ENCODE measurements at places on chromosomes 3 and 15.

DNA sequence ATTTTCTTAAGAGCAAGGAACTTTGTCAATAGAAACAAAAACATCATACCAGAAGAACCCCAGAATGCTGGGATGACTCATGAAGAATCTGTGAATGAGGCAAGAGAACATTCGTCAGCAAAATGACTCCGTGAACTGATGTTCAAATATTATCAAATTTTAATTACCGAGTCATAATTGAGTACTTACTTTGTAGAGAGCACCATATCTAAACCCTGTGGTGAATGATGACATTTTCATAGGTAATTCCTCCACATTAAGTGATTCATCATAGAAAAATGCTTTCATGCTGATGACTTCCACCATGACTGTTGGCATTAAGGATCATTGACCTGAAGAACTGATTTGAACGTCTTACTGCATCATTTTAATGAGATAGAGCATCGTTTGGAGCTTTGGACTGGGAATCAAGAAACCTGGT lies 56.3 kb downstream of the PPARG start:
- DNase-seq = no peak

DNA sequence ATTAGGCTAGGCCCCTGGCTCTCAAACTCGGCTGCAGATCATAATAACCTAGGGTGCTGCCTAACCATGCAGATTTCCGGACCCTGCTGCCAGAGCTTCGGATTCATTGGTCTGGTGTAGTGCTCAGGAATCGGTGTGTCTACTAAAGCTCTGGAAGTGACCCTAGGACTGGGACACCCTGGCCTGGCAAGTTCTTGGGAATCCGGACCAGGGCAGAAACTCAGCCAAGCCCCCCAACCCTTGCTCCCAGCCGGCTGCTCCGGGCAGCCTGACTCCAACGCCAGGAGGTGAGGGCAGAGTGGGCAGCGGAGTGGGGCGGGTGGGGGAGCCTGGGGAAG lies 23.0 kb downstream of the IGDCC3 start:
- no peak for DNase-seq

GRCh38 chr3:116905794-116906193 lies 196.2 kb downstream of the TUSC7 start:
- no peak for DNase-seq

- no peak for DNase-seq
These were observed 227.5 kb upstream of the IGF1R start for GRCh38 chr15:98420837-98421236.

- no peak for DNase-seq
These were observed 1141.6 kb downstream of the IGSF11 start for GRCh38 chr3:117893001-117893400.

DNA sequence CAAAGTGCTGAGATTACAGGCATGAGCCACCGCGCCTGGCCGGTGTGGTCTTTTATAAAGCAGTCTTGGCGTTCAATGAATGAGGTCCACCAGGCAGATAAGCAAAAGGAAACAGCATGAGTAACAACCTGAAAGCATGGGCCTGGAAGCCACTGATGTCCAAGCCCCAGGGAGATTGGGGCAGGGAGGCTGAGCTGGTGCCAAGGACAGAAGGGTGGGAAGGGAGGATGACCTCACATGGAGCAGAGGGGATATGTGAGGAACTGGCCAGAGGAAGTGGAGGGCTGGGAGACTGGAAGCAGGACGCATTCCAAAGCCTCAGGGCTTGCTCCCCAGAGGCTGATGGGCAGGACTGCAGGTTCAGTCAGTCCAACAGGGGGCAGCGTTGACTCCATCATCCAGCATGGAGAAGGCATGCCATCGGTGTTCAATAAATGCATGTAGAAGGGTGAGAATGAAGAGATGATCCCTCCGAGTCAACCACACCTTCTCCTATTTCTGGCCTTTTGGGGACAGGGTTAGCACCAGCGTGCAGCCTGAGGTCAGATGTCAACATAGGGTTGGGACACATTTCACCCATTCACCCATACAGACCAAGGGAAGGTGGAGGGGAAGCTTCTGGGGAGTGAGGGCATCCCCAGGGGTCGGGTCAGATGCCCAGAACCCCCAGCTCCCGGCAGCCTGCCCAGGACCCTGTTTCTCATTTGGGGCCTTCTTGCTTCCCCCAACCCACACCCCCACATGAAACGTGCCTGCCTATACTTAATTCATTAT lies 14.8 kb downstream of the MYL3 start:
- DNase-seq = no peak

GRCh38 chr3:72769758-72770540 lies 78.3 kb downstream of the SHQ1 start:
- no peak for DNase-seq

GRCh38 chr3:30996467-30996866 lies 102.0 kb upstream of the GADL1 start:
- no peak for DNase-seq

- DNase-seq = no peak
These were observed 220.3 kb downstream of the LRRN1 start for GRCh38 chr3:4019501-4019900.

DNA sequence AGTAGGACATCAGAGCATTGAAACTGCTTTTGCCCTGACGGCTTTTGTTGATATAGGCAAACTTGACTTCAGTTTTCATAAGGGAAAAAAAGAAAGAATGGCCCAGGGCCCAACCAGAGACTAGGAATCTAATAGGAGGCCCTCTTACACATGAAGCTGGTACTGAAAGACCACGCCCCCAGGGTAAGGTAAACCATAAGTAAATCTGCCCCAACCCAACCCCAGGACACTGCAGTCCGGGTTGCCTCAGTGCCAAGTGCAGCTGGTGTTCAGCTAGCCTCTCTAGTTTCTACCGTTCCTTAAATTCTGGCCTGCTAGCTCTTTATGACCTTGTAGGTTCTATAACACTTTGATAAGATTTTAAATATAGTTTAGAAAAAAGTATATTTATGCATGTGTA lies 136.7 kb downstream of the AQP9 start:
- DNase-seq = no peak

DNA sequence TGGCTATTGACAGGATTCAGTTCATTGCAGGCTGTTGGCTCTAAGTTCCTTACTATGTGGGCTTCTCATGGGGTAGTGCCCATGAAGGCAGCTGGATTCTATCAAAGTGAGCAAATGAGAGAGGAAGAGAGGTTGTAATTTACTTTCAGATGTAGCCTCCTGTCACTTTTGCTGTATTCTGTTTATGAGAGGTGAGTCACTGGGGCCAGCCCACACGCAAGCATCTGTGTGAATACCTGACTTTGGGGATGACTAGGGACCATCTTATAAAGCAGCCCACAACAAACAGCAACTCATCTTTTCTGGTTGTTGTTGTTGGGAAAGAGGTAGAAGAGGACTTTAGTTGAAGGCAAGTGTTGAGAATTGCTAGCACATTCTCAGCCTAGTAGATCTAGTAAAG lies 506.3 kb upstream of the GRM7 start:
- DNase-seq = no peak

- DNase-seq = no peak
These were observed 75.5 kb downstream of the DLG1 start for GRCh38 chr3:197222937-197223370.

GRCh38 chr3:122100083-122100482 lies 44.9 kb downstream of the CD86 start:
- DNase-seq = no peak

DNA sequence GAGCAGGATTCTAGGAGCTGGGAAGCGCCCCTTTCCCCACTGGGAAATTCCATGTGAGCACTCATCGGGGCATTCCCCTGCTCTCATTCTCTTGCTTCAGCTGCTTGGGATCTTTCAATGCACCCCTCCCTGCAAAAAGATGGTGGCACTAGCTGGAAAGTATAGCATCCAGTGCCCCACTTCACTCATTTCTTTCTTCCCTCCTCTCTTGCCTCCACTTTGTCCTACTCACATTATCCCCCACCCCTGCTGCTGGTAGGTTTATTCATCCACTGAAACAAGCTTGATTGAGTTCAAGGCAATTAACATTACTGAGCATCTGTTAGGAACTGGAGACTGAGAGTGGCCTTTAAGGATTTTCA lies 84.8 kb upstream of the LIMD1 start:
- no peak for DNase-seq

GRCh38 chr15:68367226-68367625 lies 64.7 kb downstream of the ITGA11 start:
- no peak for DNase-seq

DNA sequence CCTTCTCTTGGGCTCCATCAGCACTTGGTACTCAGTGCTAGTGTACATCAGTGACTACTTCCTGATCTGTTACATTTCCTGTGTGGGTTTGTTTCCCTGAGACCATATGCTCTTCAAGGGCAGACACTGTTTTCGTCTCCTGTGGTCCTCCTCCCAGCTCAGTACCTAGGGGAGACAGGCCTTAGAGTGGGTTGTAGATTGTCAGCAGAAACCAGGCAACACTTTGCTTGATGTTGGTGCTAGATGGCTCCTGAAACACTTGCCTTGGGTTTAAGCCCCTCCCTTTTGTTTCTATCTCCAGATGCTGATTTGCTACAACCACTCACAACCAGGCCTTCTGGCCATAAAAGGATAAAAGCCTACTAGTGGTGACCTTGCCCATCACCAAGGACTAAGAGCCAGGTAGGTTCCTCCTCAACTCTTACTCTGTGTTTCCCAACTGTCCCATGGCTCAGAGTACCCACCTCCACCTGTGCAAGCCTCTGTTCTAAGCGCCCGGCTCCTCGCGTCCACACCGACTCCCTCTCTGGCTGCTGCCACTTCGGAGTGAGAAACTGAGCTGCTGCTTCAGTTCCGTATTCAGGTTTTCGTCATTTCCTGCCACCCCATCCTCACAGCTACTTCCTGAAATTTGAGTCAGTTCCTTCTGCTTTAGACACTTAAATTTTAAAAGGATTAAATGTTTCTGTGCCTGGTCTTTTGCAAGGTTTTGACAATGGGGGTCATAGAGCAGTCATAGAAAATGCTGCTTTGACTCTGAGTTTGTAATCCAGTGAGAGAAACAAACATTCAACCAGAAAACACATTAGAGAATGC lies at the start of gene HCLS1:
HCLS1 (minus strand) TSS at position 548 of the 816 bp plus-strand sequence. CDS start 2,556 bp downstream, outside the sequence.
- DNase-seq = peak; percentile 76

GRCh38 chr3:107690522-107691138 lies 167.9 kb downstream of the BBX start:
- DNase-seq = no peak

DNA sequence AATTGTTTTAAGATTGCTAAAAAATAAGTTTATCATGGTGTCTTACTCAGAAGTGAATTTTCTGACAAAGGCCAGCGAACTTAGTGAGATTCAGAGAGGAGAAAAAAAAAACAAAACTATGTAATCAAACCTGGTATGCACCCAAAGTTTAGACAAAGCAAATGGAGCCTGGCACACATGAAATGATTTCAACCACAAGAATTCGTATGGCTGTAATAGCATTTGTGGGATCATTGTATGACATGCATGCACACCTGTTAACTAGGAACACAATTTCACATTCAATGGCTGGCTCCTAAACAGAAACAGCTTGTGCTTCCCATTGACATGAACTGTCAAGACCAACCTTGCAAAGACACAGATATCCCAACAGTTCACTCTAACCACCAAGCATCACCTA lies 94.6 kb downstream of the ZIC4 start:
- no peak for DNase-seq

DNA sequence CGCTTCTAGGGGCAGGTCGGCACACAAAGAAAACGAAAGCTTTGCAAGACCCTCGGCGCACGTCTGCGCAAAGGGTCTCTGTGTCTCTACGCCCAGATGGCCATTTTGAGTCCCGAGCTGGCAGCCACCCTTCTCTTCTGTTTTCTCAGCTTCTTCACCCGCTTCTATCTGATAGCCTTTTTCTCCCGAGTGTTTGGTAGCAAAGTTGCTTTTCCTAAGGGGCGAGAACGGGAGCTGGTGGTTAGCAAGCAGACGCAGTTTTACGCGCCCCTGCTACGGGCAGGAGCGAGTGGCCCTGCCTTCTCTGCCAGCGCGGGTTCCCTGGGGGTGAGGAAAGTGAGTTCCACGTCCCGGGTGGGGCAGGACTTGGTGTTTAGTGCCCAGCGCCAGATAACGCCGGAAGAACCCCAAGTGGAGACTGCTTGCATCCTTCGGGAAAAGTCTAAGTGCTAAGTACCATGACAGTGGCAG lies 2.9 kb upstream of the MKRN2 start:
- DNase-seq = peak; percentile 37

- no peak for DNase-seq
These were observed 10.6 kb downstream of the FSTL1 start for GRCh38 chr3:120440001-120440703.

GRCh38 chr3:26245236-26245635 lies 377.3 kb upstream of the LRRC3B start:
- no peak for DNase-seq

- no peak for DNase-seq
These were observed 25.8 kb downstream of the ST6GAL1 start for GRCh38 chr3:186955898-186956696.

GRCh38 chr15:40252438-40253166 lies 13.7 kb downstream of the PAK6 start:
- peak; percentile 35 for DNase-seq

DNA sequence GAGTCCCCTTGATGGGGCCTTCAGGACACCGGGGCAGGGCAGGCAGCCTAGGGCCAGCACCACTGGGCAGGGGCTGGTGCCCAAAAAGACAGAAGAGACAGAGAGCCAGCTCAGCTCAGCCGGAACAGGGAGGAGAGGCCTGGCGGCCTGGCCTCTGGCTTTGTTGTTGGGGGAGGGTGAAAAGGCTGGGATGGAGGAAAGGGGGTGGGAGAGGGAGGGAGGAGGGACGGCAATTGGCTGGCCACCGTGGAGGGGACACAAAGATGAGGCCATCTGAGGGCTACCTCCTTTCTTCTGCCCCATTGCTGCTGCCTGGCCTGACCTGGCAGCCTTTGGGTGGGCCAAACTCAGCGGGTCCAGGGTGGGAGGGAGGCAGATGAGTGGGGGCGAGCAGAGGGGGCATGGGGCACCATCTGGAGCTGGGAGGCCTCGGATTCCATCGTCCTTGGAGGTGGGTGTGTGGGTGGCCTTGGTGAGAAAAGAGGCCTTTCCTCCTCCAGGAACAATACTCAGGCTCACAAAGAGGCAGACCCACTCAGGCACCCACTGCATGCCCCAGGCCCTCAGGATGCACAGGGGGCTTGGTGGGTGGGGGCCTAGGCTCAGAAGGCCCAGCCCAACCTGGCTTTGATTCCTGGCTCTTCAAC lies 9.3 kb downstream of the EFCC1 start:
- no peak for DNase-seq

DNA sequence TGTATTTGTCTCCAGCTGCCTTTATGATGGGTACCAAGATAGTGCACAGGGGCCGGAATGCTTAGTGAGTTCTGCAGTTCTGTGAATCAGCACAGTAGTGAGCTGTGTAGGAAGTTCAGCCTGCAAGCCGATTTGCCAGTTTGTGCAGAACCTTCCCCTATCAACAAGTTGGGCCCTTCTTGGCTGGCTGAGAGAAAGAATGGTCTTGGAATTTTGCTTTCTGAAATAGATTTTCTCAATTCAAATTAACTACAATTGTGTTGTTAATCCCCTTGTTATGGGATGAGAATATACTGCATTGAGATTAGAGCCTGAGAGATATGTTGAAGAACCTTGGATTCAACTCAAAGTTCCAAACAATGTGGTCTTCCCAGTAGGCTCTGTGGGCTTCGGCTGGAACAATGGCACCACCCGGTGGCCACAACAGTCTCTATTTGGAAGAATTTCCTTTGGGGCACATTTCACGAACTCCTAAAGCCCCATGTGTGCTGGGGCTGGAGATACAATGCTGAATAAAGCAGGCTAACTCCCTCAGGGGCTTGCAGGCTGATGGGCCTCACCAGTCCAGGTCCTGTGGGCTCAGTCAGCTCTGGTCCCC lies 59.1 kb downstream of the TRIM42 start:
- DNase-seq = no peak

GRCh38 chr15:22240986-22241385 lies 160.7 kb downstream of the OR4M2 start:
- no peak for DNase-seq

- DNase-seq = no peak
These were observed 10.9 kb downstream of the ATG7 start for GRCh38 chr3:11283139-11283475.

- DNase-seq = no peak
These were observed 28.4 kb downstream of the RASGRP1 start for GRCh38 chr15:38536201-38536676.
